ENCODE measurements at places on chromosomes 4 and X. TPM values are rescaled to one million over a fixed set of nuclear protein-coding genes. Genes with fewer than 3 reads are reported as not detected.

GRCh38 chr4:40453912-40454311, 118.8 kb downstream of the CHRNA9 start:
- H3K4me1 ChIP-seq, result peaks cover 17% of the 10 kb centered on the region
- no peaks in the 10 kb centered on the region for H3K27me3 ChIP-seq
- no peak for DNase-seq
- no peak overlapping the region for H3K27ac ChIP-seq
- no peak overlapping the region for H3K4me3 ChIP-seq
- H3K36me3 ChIP-seq, result peaks cover 23% of the 10 kb centered on the region

DNA sequence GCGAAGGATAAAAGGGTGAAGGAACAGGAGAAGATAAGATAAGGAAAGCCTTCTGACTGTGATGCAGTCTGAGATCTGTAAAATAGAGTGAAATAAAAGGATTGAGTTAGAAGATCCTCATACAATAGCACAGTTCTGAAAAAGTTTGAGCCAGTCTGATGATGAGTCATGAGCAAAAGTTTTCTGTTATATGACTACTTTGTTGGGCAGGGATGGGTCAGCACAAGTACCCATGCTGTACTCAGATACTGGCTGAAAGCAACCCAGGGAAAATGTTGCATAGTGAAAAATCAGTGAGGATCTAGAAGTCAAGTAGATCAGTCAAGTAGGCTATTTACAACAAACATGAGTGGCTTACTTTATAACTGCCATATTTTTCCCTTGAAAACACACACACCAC, 253.5 kb downstream of the PCDH10 start:
- no peak overlapping the region for H3K4me3 ChIP-seq
- H3K27ac ChIP-seq, result no peak overlapping the region
- H3K36me3 ChIP-seq, result no peaks in the 10 kb centered on the region
- no peaks in the 10 kb centered on the region for H3K27me3 ChIP-seq
- DNase-seq, result no peak

DNA sequence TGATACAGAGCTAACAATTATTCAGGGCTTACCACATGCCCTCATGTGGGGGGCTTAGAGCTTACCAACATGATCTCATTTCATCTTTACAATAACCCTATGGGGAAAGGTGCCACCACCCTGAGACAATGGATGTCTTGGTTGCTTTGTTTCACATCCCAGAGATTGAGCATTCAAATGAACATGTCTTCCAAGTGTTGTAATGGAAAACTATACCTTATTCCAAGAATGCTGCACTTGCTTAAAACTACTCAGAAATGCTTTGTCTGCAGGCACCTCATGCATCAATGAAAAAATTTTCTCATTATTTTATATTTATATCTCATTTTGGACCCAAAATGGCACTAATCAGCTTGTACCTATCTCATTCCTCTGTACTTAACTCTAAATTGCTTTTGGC, 34.6 kb downstream of the BCLAF3 start:
- no peak overlapping the region for H3K27ac ChIP-seq
- H3K27me3 ChIP-seq, result no peaks in the 10 kb centered on the region
- H3K36me3 ChIP-seq, result no peaks in the 10 kb centered on the region

GRCh38 chr4:62814510-62815047, 1594.7 kb downstream of the TECRL start:
- no peak overlapping the region for H3K4me3 ChIP-seq
- H3K27me3 ChIP-seq, result no peaks in the 10 kb centered on the region
- no peaks in the 10 kb centered on the region for H3K36me3 ChIP-seq
- H3K4me1 ChIP-seq, result no peaks in the 10 kb centered on the region

DNA sequence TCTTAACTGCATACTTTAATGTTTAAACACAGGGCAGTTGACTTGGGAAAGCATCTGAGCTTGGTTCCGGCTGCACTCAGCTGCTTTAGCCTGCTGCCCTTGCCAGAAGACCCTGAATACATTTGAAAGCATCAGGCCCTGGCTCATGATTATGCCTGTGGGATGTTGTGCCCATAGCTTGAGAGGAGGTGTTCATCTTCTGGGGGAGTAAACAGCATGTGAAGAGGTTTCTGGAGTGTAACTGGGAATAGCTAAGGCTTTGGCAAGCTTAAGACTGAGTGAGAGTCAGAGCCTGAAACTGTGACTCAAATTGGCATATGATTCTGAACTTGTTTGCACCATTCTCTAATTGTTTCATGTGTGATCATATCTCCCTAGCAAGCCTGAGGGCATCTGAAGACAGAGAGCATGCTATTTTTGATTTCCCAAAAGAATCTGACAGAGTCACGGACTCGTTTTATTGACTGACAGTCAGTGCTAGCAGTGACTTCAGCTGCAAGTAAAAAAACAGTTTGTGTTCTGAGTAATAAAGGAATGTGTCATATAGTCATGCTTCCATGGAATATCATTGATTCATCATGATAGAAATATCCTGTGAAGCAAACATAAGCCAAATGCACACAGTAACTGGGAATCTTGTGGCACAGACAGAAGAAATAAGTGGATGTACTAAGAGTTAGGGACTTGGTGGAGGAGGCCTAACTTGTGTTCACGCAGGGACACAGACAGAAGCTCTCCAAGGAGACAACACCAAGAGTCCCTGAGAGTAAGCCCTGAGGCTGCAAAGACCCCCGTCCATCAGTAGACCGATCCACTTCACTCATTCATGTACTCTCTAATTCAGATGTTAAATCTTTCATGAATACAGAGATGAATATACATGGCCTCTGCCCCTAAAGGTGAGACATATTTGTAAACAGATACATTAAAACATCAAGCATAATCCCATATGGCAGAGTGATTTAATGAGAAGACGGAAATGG, 100.7 kb downstream of the SYNPO2 start:
- no peak overlapping the region for H3K4me3 ChIP-seq
- H3K27ac ChIP-seq, result no peak overlapping the region
- no peak for DNase-seq
- H3K27me3 ChIP-seq, result no peaks in the 10 kb centered on the region

Gene CITED1
- total RNA-seq, result not detected

Gene AFM
- total RNA-seq, result not detected

Measured in Calu3 (cell line).